ENCODE measurements at places on chromosomes 3 and 15.

- DNase-seq, result peak; percentile 46
Observed at GRCh38 chr15:44726568-44727484, 9.5 kb upstream of the TRIM69 start.

GRCh38 chr3:12395349-12396012 is 88.8 kb upstream of the TSEN2 start:
- no peak for DNase-seq

- DNase-seq, result no peak
Observed at GRCh38 chr3:184590795-184591194, 29.2 kb downstream of the EPHB3 start.

GRCh38 chr3:12155828-12156227 is 2.9 kb downstream of the TIMP4 start:
- DNase-seq, result no peak

- no peak for DNase-seq
Observed at GRCh38 chr3:16085884-16086608, 88.4 kb upstream of the GALNT15 start.

GRCh38 chr3:44682182-44682896 is 30.1 kb upstream of the ZNF502 start:
- DNase-seq, result no peak

DNA sequence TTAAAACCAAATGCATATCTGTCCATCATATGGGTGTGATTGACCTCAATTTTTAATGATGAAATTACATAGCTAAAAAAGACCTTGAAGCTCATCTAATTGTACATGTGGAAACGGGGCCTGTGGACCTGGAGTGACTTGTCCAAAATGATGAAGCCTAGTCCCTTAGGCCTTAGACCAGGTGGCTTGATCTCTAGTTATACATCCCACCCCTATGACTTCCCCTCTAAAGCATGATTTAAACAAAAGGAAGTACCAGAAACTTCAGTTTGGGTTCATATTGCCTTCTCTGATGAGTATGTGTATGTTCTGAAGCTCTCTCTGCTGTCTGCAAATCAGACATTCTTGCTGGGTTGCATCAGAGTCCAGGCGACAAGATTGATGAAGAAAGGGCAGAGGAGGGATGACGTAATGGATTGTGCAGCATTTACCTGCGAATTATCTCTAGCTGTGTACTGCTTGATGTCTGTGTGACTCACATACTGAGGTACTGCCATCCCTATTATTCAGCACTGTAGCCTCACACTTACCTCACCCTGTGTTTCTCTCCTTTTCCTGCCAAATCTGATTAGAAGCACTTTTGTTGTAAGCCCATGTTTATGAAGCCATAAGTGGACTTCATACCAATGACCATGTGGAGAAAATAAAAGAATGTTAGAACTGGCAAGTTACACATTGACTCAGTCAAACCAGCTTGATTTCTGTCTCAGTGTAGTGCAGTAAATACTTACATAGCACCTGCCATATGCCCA is 111.5 kb downstream of the FILIP1L start:
- no peak for DNase-seq

DNA sequence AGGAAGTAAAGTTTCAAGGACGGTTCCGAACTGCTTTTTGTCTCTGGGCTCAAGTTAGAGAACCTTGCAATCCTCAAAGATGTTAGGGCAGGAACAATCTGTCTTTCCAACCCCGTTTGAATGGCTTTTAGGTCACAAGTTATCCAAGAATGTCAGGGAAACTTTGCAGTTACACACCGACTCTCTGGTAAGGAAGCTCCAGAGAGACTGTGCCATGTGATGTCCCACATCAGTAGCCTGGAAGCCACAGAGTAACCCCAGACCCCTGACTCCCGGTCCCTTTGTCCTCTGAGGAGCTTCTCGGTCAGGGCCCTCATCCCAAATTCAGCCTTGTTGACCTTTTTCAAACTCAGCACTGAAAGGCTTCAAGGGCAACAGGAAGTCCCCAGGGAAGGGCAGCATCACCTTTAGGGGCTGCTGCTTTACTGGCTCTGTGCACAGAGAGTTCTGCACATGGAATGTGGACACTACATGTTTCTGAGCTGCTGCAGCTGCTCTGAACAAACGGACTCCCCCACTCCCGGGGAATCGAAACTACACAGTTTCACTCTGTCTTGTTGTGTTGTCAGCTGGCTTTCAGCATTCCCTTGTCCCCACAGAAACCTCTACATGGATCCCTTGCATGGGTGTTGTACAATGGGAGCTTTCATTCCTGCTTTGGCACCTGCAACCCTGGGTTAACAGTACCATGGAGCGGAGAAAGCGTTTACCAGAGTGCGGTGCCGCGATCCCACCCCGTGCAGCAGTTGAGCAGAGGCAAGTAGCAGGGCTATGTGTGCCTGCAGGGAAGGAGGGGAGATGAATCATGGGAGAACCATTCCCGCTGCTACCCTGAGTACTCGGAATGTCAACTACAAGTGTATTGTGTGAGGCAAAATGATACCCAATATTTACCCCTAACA is 408.2 kb upstream of the THBS1 start:
- no peak for DNase-seq

DNA sequence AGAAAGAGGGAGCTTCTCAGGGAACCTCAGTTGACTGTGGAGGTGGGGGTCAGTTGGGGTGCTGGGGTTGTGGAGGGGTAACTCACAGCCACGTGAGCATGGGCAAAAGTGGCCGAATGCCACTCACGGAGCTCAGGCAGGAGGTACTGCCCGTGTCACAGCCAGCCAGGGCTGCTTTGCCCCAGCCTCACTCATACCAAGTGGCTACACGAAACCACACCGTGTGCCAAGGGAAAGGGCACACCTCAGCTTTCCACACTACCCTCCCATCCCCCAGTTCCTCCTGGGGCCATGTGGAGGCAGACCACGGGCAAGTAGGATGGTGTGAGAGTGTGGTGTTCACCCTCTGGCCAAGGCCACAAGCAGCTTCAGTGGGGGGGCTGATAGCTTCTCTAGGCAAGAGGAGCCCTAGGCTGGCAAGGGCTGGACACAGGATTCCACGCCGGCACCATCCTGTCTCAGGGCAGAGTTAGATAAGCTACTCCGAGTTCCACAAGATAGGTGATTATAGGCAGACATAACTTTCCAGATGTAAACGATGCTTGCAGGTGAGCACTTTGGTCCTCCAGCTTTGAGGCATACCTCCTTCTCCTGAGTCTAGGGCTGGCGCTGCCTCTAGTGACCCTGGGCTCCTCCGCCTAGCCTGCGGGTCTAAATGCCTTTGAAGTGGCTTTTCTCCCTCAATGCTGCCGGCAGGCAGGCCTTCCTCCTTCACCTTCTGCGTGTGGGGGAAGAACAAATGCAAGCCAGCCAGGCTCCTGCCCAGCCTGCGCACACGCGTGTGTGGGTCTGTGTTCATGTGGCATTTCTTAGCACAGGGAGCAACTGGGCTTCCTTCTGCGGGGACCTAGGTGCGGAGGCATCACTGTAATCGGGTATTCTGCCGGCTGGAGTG is 25.0 kb downstream of the RGMA start:
- DNase-seq, result no peak

DNA sequence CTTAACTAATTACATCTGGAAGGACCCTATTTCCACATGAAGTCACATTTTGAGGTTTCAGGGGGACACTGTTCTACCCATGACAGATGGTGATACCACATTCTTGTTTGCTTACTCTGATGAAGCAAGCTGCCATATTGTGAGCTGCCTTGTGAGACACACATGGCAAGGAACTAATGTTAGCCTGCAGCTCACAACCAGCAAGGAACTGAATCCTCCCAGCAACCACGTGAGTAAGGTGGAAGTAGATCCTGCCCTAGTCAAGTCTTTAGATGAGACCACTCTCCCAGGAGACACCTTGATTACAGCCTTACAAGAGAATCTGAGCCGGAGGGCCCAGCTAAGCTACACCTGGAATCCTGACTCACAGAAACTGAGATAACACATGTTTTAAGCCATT is 160.1 kb downstream of the PDE8A start:
- DNase-seq, result no peak

GRCh38 chr3:18771931-18772330 is 346.8 kb upstream of the SATB1 start:
- no peak for DNase-seq

- no peak for DNase-seq
Observed at GRCh38 chr3:25856902-25857518, 67.1 kb downstream of the OXSM start.

DNA sequence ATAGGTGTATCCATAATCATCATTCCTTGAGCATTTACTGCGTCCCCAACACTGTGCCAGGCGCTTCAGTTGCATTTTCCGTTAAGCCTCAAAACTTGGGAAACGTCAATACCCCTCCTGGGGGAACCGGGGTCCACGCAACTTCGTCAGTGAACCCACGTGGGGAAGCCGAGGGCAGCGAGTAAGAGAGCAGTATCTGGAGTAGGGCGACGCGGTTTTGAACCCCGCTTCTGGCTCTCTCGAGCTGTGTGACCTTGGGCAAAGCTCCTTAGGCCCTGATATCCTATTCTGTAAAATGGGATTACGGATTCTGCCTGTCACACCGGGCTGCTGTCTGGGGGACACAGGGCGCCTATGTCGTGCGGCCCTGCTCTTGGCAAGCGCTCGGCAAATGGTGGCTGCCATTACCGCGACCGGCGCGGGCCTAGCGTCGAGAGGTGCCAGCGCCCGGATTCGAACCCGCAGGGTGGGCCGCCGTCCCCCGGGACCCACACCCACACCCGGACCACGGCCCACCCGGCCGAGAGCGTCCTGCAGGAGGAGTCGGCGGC is 590 bp downstream of the POLG start:
- no peak for DNase-seq

DNA sequence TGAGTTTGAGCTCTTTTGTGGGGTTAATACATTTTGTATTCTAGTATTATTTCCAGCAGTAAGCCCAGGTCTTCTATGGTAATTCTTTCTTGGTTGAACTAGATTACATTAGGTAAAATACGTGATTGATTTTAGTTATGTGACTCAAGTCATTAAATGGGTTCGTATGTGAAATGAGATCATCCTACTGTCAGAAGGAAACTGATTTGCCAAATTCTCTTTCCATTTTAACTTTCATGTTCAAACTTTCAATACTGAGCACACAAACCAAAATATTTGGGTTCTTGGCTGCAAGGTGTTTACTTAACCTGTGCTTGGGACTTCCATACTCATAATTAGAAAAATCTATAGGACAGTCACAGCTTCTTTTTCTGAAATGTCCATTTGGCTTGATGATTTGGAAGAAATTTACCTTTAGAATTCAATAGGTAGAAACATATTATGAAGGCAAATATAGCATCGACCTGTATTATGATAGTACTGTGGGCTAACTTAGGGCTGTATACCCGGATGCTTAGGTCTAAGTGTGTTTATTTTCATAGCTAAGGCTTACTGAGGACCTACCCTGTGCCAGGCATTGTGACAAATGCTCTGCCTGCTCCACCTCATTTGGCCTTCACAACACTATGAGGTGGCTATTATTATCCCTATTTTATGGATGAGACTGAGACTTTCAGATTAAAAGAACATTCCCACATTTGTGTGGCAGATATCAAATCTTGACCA is 631.8 kb upstream of the GRM7 start:
- DNase-seq, result no peak

DNA sequence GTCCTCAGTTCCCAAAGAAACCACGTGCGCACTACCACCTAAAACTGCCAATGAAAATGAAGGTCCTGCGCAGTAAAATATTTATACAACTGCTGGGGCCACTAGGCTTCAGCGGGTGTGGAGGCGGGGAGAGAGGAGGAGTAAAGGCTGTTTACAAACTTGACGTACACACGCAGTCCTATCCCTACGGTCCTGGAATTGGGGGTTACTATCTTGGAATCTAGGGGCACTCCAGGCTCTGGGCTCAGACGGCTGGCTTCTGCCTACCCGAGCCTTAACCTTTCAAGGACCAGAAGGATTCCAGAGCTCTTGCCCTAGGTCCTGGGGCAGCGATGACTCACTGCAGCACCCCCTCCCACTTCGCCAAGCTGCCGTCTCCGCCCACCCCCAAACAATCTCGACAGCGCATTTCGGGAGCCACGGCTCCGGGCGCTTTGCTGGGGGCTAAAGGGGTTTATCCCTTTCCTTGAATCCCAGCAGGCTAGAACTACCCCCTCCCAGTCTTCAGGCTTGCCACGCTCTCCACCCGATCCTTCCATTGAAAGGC is 3.0 kb downstream of the ADAMTS9 start:
- no peak for DNase-seq

DNA sequence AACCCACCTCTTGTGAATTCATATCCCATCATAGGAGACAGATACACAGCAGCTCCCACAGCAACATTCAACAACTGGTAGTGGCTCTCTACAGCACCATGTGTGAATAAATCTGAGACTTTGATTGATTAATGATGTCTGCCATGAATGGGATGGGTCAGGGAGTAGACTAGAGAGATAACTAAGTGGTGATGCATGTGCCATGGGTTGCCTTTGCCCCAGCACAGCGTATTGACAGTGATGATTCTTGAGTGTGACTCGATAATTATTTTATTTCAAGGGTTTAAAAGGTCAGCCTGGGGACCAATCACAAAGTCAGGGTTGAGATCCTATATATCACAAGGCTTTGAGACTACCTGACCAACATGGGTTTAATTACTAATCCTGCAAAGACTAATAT is 295.9 kb downstream of the PTPRG start:
- no peak for DNase-seq

GRCh38 chr3:81925385-81925784 is 163.9 kb upstream of the GBE1 start:
- no peak for DNase-seq

- no peak for DNase-seq
Observed at GRCh38 chr3:182214416-182214815, 502.7 kb downstream of the SOX2 start.

DNA sequence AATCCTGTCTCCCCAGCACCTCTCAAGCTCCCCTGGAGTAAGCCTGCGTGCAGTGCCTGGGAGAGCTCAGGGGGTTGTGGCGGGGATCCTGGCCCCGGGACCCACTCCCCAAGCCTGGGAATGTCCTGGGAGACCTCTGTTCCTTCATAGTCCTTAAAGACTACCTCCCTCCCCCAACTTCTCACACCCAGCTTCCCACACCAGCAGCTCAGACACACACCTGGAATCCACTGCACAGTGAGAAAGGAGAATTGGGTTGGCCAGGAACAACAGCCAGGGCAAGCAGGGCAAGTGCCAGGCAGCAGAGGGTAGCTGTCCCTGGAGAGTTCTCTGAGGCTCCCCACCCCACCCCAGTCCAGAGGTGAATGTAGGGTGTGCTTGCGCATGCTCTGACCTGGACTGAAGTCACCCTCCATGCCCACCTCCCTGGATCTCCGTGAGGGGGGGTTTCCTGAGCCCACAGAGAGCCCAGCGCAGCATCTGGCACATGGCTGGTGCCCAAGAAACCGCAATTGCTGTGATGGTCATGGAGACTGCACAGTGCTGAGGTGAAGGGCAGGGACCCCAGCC is 22.2 kb downstream of the PSTPIP1 start:
- no peak for DNase-seq

- DNase-seq, result no peak
Observed at GRCh38 chr3:73669260-73669659, 44.5 kb upstream of the PDZRN3 start.

GRCh38 chr3:53162672-53163443 is 1.8 kb downstream of the PRKCD start:
- DNase-seq, result peak; percentile 6

- DNase-seq, result no peak
Observed at GRCh38 chr15:67685008-67685599, 140.2 kb upstream of the SKOR1 start.

- no peak for DNase-seq
Observed at GRCh38 chr3:112365035-112365434, 32.1 kb downstream of the CD200 start.

GRCh38 chr3:80384811-80385210 is 617.0 kb upstream of the ROBO1 start:
- no peak for DNase-seq
